ENCODE measurements at places on chromosomes 2 and 18.

- DNase-seq = no peak
Observed at GRCh38 chr2:120629241-120629895, 106.3 kb upstream of the GLI2 start.

- no peak for DNase-seq
Observed at GRCh38 chr2:177689623-177690022, 297.1 kb downstream of the AGPS start.

GRCh38 chr2:56449002-56449431, 265.2 kb downstream of the CCDC85A start:
- no peak for DNase-seq

- DNase-seq = no peak
Observed at GRCh38 chr2:85475799-85476490, 57.4 kb downstream of the SH2D6 start.

DNA sequence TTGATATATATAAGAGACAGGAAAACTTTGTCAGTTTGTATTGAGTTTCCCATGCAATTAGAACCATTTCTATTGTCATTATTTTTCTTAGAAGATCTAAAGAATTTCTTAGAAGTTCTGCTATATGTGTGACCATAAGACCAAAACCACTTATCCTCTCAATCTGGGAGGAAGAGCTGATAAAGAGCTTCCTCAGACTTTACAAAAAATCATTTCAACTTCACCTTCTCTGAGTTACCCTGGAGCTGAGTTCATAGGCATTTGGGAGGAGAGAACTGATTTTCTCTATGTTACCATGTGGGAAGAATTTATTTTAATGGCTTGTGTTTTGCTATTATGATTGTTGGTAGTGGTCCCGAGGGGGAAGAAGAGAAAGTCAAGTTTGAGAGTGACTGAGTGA, 329.3 kb downstream of the GPD2 start:
- no peak for DNase-seq

DNA sequence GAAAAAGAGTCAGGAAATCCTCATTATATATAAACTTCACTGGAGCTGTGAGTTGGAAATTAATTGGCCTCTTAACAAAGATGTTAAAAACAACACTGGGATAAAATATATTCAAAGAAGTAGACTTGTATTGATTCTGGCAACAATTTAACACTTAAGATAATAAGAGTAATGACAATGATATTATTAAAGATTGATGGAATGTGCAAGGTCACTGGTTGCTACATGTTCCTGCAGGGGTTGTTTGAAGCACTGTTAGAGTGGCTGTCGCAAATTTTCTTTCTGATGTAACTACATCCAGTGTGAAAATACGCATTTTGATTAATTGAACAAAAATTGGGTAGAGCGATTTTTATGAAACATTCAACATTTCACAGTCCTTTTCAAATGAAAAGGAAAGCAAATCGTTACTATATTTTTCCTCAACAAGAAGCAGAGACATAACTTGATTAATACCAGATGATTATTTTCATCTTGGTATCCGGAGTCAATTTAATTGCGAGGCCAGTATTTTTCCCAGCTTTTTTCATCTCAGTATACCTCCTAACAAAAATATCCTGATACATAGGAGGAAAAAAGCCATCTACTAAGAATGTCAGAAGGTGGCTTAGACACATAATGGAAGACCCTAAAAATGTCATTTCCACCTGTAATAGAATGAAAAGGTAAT, 6.1 kb downstream of the PTGR3 start:
- DNase-seq = no peak

GRCh38 chr2:197278799-197279763, 31.5 kb downstream of the ANKRD44 start:
- DNase-seq = no peak

DNA sequence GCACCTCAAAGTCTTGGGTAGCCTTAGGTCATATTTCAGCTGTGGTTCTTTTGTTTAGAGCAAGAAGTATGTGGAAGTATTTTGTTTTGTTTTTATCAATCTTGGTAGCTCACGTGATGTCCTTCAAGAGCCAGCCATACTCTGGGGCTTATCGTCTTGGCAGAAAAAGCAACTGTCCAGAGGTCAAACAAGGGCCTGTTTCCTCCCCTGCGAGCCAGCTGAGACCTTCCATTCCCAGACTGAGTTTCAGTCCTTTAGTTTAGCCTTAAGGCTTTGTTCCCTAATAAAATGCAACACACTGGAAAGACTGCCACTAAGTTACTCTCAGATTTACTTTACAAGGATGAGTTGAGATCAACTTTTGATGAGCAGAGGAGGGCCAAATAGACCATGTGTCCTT, 63.5 kb downstream of the TXNL1 start:
- DNase-seq = no peak

GRCh38 chr2:14998546-14998945, 366.0 kb downstream of the LRATD1 start:
- no peak for DNase-seq

GRCh38 chr2:112129060-112129459, 9.1 kb upstream of the FBLN7 start:
- no peak for DNase-seq

DNA sequence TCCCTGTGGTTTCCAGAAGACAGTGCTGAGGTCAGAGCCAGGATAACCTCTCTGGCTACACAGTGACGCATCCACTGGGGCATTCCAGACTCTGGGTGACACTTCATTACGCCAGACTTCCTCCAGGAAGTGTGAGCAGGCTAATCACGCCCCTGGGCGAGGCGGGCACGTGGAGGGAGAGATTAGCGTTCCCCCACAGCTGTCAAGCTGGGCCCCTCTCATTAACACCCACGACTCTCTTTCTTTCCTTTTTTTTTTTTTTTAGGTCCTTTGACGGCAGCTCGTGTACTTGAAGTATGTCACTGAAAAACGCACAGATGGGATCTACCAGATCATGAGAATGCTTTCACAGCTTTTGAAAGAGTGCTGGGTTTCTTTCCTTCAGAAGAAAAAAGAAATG, 274.6 kb downstream of the AFF3 start:
- DNase-seq = no peak

GRCh38 chr2:190636361-190636760, 12.5 kb upstream of the NAB1 start:
- no peak for DNase-seq

GRCh38 chr2:8414946-8415879, 266.6 kb upstream of the ID2 start:
- no peak for DNase-seq

GRCh38 chr2:25851740-25852503, 26.4 kb downstream of the ASXL2 start:
- DNase-seq = peak; percentile 74

- DNase-seq = no peak
Observed at GRCh38 chr2:235665661-235666212, 171.9 kb downstream of the AGAP1 start.

DNA sequence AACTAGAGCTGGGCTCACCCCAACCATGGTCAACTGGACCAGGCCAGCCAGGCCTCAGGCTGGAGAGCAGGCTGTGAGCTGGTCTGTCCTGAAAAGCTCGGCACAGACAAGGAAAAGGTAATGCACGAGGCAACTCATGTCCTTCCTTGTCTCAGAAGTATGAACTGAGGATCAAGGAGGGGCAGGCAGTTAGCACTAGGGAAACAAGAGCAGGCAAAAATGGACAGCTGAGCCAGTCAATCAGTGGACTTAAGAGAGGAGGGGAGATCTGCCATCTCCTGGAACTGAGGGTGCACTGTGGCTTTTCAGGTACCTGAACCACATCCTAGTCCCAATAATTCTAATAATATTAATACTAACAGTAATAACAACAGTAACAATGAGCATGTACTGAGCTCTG, 20.6 kb upstream of the WIPF1 start:
- DNase-seq = no peak

DNA sequence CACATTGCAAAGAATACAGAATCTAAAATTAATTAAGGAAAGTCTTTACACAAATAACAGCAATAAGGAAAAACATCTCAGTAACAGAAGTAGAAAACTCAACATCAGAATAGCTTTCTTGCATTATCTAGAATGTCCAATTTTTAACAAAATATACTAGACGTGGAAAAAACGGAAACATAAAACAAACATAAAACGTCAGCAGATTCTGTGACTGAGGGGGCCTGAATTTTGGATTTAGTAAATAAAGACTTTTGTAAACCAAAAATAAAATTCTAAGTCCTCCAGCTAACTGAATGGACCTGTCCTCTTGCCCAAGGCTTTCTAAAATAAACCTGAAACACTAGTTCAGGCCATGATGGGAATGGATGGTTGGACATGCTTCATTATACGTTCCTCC, 773.5 kb upstream of the LRRTM1 start:
- no peak for DNase-seq

DNA sequence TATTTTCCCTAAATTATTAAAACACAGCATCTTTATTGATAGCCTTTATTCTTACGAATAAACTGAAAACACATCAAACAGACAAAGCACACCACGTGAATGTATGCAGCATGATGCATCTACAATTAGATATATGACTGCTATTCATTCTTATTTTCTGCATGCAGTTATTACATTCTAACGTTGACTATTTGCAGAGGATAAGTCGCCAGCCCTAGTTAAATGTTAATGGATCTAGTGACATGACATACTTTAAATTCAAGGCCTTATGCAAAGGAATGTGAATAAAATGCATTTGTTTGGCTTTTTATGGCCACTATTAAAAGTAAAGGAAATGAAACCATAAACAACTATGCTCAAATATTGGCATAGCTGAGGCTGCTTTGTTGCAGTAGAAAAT, 172.4 kb downstream of the MAP2 start:
- no peak for DNase-seq

DNA sequence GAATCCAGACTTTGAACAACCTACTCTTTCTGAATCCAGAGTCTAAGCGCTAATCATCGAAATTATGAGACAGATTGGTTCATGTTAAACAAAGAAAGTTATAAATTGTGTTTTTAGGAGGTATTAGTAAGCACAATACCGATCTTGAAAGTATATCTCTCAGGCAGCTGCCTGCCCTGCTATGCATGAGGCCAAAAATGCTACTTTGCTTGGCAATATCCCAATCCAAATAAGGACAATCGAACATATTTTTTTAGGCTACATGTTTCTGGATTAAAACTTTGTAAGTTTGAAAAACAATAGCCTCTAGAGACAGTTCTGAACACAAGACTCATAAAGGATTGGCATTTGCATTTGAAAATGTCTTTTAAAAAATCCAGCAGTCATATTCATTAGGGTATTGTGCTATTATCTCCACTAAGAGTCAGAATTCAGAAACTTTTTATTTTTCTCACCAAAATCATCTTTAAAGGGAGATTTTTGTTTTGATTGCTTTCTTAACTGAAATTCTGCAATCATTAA, 167.1 kb downstream of the PDE1A start:
- DNase-seq = no peak

DNA sequence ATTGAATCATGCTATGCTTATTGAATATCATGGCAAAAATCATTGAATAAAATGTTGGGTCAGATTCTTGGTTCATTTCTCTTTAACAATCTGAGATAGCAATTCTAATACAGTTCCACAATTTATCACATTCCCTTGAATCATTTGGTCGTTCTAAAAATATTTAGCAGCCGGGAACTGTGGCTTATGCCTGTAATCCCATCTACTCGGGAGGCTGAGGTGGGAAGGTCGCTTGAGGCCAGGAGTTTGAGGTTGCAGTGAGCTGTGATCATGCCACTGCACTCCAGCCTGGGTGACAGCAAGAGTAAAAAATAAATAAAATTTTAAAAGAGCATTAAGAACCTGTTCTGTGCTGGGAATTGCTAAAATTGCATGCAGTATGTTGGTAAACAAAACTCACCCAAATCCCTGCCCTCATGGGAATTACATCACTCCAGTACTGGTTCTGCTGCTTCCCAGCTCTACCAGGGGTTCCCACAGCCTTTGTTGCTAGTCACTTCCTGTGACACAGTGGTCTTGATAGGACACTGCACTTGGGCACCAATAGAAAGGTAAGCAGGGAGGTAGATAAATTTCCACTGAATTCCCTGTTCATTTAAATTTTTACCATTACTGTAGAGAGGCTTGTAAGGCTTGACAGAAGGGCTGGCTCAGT, 200.4 kb downstream of the CTNNA2 start:
- DNase-seq = no peak

DNA sequence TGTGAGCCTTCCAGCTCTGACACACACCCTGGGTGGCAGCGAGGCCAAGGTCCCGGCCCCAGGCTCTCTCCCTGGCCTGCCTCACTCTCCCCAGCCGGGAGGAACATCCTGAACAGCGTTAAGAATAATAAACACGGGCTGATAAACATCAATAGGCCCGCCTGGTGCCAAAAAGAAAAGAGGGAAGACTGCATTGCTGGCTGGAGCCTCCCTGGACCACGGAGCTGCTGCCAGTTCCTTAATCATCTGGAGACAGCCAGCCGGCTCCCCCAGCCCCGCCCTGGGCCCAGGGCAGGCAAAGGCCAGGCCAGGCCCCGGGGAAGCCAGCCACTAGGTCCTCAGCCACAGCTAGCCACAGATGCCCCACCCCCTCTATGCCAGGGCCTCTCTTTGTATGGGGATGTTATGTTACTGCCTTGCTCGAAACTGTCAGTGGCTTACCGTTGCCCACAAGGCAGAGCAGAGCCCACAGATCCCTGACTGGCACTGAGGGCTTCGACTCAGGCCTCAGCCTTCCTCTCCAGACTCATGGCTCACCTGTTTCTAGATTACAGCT, 293.7 kb downstream of the DYSF start:
- DNase-seq = no peak

DNA sequence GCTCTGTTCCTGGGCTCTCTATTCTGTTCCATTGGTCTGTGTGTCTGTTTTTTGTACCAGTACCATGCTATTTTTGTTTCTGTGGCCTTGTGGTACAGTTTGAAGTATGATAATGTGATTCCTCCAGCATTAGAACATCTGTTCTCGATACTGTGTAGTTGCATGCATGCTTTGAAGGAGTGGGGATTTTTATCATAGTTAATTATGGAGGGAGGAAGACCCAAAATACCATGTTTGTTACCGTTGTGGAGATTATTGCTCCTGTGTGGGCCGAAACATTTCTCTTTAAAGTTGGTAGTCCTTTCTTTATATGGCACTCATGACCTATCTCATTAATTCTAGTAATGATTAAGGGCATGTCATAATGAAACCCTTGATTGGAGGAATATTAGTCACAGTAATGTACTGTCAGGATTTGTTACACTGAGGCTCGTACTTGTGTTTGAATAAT, 87.6 kb downstream of the TTC27 start:
- DNase-seq = no peak

GRCh38 chr2:62287282-62287681, 91.4 kb downstream of the B3GNT2 start:
- DNase-seq = no peak

DNA sequence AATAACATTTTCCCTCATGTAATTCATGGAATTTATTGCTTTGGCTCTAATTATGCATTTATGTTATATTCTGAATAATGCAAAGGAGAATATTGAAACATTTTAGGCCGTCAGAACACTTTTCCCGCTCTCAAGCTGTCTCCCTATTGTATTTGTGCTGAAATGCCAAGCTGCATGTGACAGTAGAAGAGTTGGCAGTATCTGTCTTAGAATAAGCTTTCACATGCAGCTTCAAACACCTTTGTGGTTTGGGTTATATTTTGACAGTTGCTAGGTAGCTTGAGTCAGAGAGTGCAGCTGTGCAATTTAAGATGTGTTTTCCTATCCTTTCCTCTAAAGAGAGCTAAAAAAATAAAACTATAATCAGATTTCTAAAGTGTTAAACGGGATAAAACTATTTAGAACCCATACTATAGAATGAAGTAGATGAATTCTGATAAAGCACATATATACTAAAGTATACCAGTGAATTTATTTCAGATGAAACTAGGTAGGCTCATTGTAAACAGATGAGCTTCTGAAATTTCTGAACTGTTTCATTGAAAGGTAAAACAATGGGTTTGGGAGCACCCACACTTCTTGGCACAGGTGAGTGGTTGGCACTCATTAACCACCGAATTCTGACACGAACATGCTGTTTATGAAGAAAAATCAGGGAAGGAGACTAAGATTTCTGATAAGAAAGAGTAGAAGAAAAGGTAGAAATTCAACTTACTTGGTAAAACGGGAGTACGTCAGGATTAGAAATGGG, 43.4 kb downstream of the PLCL1 start:
- DNase-seq = no peak

All from AG04449 (cell line).